ENCODE measurements at places on chromosomes 1 and 21.

DNA sequence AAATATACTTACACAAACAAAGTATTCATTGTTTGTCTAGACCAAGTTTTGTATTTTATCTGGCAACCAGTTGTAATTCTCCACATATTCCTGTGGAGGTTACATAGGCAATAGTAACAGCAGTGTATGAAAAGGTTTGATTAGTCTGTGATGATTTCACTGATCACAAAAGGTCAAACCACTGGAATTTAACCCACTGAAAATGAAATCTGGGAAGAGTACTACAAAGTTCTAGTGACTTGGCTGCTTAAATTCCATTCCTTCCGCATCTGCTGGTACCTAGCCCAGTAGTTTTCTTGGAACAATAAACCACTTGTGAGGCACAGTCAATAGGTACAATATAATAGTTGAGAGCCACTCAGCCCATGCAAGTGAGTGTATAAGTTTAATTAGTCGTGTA is 205.4 kb downstream of the NFIA start:
- no peak for DNase-seq

DNA sequence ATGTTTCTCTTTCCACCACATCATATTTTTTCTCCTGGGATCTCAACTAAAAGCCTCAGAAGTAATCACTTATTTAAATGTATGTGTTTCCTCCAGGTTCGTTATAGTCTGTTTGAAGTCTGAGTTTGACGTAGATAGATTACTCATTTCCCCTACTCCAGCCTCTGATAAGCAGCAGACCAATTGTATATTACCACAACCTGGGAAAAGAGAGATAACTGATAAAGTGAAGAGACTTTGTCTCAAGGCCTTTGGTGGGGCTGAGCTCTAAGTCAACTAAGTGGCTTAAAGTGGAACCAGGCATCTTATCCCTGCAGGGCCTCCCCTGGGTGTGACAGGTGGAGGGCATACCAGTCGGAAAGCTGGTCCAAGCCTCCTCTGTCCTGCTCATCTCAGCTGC is 34.9 kb upstream of the CACNA1E start:
- no peak for DNase-seq

DNA sequence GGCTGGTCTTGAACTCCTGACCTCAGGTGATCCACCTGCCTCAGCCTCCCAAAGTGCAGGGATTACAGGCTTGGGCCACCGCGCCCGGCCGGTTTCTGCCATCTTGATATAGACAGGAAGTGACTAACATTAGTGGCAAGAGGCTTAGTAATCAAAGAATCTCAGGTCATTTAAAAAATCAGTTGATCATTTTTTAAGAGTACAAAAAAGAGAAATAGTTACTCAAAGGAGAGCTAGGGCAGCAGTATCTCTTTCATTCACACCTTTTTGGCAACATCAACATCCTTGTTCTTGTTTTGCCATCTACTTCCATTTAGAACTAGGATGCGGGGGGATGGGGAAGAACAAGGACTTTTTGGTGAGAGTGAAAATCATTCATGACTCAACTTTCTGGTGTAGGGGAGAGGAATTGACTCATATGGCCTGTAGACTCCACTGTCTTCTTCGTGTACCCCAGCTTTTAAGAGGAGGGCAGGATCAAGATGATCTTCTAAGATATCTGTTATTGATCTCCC is 8.8 kb downstream of the FCRLB start:
- no peak for DNase-seq

DNA sequence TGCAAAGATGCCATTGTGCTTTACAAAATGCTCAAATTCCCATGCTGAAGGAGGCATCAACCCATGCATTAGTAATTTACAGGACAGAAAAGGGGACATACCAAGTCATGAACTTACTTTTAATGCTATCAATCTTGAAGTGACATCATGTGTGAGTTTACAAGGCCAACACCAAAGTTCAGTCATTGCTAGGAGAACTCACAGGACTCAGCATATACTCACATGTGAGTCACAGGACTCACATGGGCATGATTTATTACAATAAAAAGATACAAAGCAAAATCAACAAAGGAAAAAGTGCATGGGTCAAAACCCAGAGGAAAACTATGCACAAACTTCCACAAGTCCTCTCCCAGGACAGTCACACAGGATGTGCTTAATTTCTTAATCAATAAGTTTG is 1656.0 kb downstream of the MRPL39 start:
- no peak for DNase-seq

GRCh38 chr1:178939338-178940067 is 68.6 kb upstream of the ANGPTL1 start:
- DNase-seq, result no peak

DNA sequence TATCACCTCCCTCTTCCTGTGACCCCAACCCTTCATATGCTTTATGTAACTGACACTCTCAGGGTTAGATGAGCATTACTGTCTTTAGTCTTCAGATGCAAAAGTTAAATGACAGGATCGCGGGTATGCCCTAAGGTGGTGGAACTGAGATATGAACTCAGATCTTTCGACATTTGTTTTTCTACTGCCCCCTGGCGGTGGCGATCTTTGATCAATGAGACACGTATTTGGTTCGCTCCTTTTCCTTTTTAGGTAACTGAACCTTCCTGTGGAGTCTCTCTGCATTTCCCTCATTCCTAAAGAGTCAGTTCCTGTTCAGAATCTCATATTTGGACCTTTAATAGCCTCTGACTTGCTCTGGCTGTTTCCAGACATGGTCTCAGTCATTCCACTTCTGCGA is 47.8 kb upstream of the ZP4 start:
- DNase-seq, result no peak

- no peak for DNase-seq
These were observed 36.9 kb downstream of the MYOM3 start for GRCh38 chr1:24074817-24075589.

DNA sequence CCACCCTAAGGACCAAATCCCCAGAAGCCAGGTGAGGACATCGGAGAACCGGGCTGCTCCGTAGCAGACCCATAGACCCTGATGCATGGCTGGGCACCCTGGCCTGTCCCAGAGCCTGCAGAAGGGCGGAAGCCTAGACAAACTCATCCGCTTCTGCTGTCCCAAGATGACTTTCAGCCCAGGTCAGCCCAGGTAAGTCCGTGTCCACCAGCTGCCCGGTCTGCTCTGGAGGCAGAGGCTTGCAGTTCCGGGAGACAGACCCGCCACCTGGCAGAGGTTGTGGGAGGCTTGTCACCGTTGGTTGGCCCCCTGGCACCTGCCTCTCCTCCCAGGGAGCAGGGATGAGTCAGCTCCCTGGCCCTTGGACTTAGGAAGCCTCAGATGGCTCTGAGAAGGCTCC is 22.8 kb upstream of the POFUT2 start:
- DNase-seq, result no peak

DNA sequence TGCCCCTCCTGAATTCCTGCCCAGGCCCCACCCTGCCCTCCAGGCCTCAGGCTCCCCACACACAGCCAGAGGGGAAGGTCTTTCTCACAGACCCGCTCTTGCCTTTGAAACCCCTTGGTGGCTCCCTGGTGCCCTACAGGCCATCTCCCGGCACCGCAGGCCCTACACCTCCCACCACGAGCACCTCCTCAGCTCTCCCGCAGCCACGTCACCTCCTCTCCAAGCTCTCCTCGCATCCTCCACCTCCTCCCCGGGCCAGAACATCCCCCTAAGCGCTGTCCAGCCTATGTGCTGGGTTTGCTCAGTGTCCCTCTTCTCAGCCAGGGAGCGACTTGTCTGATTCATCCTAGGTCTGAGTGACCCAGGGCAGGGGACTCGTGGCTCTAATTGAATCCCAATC is 66.4 kb downstream of the DMRTB1 start:
- no peak for DNase-seq

DNA sequence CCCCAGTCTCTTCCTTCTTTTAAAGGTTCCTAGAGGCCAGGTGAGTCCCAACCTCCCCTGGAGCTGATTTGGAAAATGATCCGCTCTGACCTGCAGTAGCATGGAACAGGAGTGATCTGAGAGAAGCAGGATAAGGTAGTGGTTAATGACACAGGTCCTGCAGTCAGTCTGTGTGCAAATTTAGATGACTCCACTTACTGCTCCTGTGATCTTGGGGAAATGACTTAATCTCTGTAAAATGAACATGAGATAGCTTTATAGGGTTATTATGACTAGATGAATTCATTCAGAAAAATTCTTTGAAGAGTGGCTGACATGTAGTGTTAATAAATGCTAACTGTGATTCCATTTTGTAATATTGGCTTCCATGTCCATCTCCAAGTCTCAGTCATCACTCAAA is 374.9 kb upstream of the CAMK1G start:
- no peak for DNase-seq

GRCh38 chr1:15460708-15461095 is 4.2 kb downstream of the CELA2A start:
- DNase-seq, result no peak

- peak; percentile 13 for DNase-seq
These were observed 13.0 kb downstream of the WNT9A start for GRCh38 chr1:227934476-227935313.

DNA sequence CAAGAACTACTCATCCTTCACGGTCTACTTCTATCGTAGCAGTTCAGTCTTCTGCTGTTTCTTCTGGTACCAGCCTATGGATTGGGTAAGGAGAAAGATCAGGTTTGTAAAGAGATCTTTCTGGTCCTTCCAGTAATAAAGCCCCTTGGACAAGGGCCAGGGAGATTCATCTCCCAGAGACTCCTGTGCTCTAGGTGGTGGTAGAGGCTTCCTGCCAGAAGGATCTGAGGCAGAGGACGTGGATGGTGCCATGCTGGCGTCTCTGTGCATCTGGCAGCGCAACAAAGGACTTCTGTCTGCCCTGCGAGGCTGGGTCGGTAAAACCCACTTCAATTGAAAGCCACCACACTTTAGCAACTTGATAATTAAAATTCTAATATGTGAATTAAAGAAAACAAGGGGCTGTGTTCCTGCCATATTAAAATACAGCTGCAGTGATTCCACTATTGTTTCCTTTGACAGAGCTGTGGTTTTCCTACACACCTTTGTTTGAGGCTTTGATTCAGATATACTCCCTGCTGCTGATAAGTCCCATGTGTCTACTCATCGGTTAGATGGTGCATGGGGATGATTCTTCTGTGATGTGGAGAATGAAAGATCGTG is 73.6 kb downstream of the ROR1 start:
- no peak for DNase-seq

DNA sequence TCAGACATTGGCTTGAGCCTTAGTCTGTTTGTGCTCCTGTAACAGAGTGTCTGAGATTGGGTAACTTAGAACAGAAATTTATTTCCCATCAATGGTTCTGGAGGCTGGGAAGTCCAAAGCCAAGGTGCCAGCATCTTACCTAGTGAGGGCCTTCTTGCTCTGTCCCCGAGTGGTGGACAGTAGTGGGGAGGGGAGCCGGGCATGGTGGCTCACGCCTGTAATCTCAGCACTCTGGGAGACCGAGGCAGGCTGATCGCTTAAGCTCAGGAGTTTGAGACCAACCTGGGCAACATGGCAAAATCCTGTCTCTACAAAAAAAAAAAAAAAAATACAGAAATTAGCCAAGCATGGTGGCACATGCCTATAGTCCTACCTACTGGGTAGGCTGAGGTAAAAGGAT is 336.5 kb upstream of the VAMP3 start:
- no peak for DNase-seq

GRCh38 chr1:230173187-230173975 is 106.3 kb downstream of the GALNT2 start:
- no peak for DNase-seq

GRCh38 chr1:102252731-102253505 is 256.2 kb upstream of the OLFM3 start:
- DNase-seq, result no peak

- no peak for DNase-seq
These were observed 10.7 kb downstream of the DCST2 start for GRCh38 chr1:155022927-155023236.

DNA sequence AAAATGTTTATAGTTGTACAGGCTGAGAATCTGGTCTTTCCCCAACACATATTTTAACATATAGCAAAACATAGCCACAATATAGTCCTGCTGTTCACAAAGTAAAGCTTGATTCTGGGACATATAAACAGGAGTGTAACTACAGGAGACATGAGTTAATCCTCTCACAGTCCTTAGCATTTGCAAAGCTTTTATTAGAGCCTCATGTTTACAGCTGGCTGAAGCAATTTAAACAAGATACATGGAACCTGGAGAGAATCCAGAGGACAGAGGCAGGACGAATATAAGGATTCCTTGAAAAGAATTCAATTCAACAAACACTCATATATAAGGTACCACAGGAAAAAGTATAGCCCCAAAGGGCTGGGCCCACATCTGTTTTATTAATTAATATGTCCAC is 163.4 kb downstream of the ADGRL4 start:
- DNase-seq, result no peak

- no peak for DNase-seq
These were observed 55.0 kb downstream of the WNT9A start for GRCh38 chr1:227892489-227893299.

GRCh38 chr1:53378932-53379661 is 51.2 kb upstream of the LRP8 start:
- DNase-seq, result no peak

DNA sequence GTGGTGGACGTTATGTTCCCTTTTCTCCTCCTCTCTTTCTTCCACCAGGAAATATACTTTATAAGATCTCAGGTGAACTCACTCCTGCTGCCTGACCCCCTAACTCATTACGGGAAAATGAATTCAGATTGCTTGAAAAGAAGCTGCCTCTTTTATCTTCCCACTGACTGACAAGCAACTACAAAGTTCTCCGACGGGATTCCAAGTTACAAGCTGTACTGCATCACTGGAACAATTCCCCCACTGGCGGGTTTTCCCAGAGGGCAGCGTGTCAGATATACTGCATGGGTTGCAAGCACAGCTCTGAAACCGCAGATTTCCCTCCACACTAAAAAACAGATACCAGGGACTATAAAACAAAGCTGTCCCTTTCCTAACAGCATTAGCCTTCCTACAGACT is 390.6 kb downstream of the KCTD3 start:
- no peak for DNase-seq

DNA sequence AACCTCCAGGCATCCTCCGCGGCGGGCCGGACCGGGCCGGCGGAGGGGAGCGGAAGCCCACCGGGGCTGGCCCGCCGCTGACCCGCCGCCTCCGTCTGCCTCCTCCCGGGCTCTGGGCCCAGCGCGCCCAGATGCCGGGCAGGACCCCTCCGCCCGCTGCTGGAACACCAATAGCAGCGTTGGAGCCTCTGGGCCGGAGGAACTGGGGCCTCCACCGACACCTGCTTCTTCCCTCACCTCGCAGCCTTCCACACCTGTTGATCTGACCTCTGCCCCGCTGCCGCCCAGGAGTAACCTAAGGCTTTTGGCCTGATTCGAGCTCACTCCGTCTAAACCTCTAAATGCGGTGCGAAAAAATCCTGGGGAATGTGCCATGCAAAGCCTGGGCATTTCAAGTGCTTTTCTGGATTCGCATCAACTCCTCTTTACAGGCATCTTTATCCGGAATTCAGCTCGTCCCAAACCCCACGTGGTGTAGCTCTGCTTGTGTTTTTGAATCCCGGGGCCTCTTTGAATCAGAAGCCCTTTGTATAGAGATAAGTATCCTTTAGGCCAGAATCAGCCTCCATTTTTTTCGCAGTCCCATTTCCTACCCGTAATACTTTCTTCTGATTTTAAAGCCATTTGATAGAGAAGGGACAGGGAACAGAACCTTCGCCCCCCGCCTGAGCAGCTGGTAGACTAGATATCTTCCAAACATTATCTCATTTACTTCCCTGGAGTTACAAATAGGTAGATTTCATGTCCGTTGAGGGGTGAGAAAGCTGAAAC is 680 bp upstream of the CNN3 start:
- no peak for DNase-seq

GRCh38 chr1:110259770-110260169 is 49.7 kb downstream of the KCNC4 start:
- DNase-seq, result no peak

GRCh38 chr21:32316361-32317215 is 17.9 kb downstream of the MRAP start:
- DNase-seq, result no peak
